ENCODE measurements at places on chromosomes 7 and 10.

DNA sequence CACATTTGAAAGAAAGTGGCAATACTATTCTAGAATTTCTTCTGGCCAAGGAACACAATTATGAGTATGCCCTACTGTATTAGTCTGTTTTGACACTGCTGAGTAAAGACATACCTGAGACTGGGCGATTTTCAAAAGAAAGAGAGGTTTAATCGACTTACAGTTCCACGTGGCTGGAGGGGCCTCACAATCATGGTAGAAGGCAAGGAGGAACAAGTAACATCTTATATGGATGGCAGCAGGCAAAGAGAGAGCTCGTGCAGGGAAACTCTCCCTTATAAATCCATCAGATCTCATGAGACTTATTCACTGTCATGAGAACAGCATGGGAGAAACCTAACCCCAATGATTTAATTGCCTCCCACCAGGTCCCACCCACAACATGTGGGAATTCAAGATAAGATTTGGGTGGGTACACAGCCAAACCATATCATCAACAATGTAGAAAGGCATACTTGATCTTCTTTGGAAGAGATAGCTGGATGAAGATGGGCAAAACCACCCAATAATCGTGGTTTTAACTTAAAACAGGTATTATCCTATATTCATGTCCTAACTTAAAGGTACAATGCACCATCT, 113.9 kb downstream of the ETV1 start:
- no peak for DNase-seq

DNA sequence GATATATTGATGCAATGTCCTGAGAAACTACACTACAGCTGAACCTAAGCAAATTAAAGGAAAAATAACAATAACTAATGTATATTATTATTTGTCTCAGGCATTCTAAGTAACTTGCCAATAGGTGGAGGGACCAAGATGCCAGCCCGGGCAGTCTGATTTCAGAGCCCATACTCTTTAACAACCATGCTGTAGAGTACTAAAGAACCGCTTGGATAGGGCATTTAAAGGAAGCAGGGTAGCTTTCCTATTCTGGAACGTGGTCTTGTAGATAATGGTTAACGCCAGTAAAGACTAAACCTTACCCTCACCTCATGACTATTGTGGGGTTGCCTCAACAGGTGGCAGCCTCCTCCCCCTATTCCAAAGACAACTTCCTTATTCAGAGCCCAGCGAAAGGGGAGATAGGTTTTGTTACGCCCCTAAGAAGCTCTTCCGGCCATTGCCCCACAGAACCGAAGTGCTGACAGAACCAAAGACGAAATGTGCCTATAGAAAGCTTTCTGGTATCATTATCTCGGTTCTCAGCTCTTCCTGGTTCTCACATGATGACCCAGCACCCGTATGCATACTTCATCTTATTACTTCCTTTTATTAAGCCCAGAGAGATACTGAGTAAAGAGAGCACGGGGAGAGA, 707 bp upstream of the C1GALT1 start:
- peak; percentile 41 for DNase-seq

GRCh38 chr10:63208986-63209385, 75.9 kb downstream of the NRBF2 start:
- no peak for DNase-seq

DNA sequence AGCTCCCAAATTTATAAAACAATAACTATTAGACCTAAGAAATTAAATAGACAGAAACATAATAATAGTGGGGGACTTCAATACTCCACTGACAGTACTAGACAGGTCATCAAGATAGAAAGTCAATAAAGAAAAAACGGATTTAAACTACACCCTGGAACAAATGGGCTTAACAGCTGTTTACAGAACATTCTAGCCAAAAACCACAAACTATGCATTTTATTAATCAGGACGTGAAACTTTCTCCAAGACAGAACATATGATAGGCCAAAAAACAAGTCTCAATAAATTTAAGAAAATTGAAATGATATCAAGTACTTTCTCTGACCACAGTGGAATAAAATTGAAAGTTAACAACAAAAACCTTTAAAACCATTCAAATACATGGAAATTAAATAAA, 46.4 kb downstream of the ZNF680 start:
- DNase-seq: no peak

DNA sequence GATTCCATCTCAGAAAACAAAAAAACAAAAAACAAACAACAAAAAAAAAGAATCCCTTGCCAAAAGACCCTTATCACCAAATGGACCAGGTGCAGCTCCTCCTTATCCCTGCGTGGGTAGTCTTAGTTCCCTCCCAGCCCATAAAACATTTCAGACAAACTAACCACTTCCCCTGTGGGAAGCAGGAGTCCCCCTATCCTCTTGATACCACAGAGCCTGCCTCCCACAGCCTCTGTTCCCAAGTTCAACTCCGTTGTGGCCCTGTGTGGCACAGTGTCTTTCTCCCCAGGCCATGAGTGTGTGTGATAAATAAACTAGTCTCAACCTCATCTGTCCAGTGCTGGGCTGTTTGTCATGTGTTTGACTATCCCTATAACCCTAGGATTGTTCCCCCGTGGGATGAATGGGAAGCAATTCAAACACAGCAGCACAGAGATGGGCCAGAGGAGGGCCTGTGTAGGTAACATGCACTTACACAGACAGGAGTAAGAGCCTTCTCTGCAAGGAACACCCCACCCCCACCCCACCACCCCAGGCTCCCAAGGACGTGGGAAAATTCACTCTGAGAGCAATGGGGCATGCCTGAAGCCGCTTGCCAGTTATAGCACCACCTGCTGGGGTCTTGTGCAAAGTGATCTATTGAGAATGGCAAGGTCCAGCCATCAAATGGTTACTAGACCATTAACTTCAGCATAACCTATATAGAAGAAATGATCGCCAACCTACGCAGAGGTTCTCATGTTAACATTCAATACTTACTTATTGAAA, 147.1 kb upstream of the GHITM start:
- peak; percentile 6 for DNase-seq

All from HuH-7.5 (cell line).